NCI-H1105 (cell line): ENCODE measurements at places on chromosomes 6 and 20.

GRCh38 chr20:45092898-45093297, 8.0 kb downstream of the KCNS1 start:
- no peak for DNase-seq

GRCh38 chr6:107618672-107619071, 128.8 kb downstream of the SOBP start:
- no peak for DNase-seq

GRCh38 chr20:31894980-31895675, 24.7 kb downstream of the TTLL9 start:
- DNase-seq, result no peak

DNA sequence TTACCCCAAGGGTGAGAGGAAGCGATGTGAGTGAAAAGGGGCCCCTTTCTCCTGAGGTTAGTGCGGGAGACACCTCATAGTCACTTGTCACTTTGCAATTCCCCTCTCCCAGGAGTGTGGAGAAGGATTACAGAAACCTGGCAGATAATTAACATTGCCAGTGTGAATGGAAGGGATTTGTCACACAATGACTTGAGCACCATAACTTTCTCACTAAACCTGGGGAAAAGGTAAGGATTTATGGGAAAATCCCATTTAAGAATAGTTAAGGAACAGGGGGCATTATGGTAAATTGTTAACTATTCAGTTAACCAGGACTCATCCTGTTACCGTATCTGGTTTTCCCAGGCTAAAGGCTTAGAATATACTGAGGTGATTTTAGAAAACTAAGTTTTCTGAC, 219.5 kb upstream of the JAG1 start:
- no peak for DNase-seq

GRCh38 chr20:5722927-5723326, 27.3 kb upstream of the SHLD1 start:
- no peak for DNase-seq

DNA sequence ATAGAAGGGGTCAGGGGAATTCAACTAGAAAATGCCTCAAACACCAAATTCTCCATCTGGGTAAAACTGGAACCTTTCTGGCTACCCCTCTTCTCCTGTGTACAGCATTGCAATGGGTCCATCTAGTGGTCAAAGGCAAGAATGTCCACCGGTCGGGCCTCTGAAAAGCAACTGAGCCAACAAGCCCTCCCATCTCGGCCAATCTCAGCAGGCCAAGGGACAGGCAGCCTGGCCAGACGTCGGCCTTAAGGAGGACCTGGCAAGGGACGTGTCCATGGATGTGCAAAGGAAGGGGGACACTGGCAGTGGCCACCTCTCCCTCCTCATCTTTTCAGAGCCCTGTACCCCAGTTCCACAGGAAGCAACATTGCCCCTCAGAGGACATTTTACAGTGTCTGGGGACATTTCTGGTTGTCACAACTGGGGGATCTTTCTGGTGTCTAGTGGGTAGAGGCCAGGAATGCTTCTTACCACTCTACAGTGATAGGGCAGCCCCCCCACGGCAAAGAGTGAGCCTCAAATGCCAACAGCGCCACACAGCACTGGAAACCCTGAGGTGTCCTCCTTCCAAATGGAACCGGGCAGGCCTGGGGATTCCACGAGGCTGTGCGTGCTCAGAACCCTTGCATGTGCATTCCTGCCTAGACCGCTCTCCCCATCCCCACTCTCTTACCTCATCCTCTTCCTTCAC, 99.8 kb upstream of the FOXA2 start:
- DNase-seq, result peak; percentile 62

- no peak for DNase-seq
These were observed at the start of gene AIF1 for GRCh38 chr6:31614684-31615578. TSS of gene AIF1 (plus strand) at chr6:31615234. CDS start at chr6:31615330, 96 bp downstream.

- DNase-seq, result no peak
These were observed 115.0 kb upstream of the CHD6 start for GRCh38 chr20:41733151-41733550.

GRCh38 chr6:18845896-18846295, 458.7 kb downstream of the RNF144B start:
- DNase-seq, result peak; percentile 67

GRCh38 chr20:5844063-5844681, 94.0 kb downstream of the SHLD1 start:
- no peak for DNase-seq

GRCh38 chr6:163900570-163900969, 486.1 kb downstream of the QKI start:
- no peak for DNase-seq

DNA sequence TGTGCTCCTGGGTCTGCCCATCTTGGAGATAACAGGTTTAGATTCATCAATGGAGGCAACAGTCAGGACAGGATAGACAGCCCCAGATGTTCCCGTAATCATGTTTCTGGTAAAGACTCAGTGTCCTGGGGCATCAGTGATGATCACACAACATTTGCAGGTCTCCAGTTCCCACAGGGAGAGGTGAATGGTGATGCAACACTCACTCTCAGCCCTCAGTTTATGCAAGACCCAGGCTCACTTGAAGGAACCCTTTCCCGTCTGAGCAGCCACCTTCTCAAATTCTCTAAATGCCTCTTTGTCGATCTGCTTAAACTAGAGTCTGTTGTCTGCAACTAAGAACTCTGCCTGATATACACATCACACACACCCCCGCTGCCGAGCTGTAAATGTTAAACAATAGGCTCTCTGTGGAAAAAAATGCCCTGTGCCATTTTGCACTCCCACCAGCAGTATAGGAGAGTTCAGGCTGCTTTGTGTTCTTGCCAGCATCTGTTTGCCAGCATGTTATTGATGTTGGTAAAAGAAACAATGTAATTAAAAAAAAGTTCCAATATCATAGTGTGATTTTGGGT, 30.1 kb upstream of the SCP2D1 start:
- no peak for DNase-seq

- DNase-seq, result no peak
These were observed 1.5 kb upstream of the MAPK13 start for GRCh38 chr6:36128793-36129192.
